GF-D8 (cell line): ENCODE measurements at places on chromosomes 13 and 19.

GRCh38 chr19:19074196-19074882 is 10.5 kb downstream of the SLC25A42 start:
- DNase-seq: no peak

- no peak for DNase-seq
Measured at GRCh38 chr13:76129305-76130000, 493.3 kb downstream of the LMO7 start.

- no peak for DNase-seq
Measured at GRCh38 chr13:113275387-113275786, 21.7 kb upstream of the LAMP1 start.

DNA sequence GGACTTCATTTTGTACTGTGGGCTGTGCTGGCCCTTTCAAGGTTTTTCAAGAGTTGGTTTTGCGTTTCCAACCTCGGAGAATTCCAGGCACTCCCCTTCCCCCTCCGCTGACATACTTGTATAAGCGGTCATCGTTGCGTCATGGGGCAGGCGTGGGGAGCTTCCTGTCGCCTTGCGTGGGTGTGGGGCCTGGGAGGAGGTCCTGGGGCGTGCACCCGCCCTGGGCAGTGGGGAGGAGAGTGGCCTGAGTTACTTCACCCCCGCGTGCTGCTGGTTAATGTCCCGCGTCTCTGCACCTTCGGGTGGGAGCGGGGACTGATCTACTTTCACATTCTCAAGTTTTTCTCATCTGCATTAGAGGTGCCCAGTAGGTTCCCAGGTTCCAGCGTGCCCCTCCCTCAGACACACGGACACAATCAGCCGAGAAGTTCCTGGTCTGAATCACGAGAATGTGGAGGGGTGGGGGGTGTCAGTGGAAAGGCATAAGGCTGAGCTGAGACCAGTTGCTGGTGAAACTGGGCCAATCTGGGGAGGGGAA is 4.1 kb downstream of the IER2 start:
- DNase-seq: peak; percentile 36

DNA sequence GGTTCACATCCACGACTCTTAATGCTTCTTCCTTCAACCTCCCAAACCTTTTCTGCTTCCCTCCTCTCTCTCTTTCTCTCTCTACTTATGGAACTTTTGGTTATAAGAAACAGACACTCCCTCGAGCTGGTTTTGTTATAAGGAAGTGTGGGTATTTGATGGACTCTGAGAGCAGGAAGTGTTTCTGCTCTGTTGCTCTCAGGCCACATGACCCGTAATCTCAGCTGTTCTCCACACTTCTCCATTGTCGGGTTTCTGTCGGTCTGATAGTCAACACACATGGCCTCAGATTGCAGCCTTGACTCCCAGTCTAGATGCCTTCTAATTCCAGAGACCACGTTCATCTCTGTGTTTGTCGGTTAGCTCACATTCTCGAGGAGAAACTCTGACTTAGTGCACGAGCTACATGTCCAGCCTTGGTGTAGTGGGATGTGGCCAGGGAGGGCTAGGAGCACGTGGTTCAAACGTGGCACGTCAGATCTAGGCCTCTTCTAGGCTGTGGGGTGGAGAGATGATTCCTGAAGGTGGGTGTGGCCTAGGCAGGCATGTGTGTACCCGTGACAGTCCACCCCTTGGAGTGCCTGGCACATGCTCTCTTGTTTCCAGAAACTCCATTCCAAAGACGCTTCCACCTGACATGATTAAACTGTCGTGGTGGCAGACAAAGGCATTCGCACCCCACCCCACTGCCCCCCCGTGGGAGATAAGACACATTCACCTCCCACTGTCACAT is 26.3 kb downstream of the CNFN start:
- DNase-seq: peak; percentile 34

DNA sequence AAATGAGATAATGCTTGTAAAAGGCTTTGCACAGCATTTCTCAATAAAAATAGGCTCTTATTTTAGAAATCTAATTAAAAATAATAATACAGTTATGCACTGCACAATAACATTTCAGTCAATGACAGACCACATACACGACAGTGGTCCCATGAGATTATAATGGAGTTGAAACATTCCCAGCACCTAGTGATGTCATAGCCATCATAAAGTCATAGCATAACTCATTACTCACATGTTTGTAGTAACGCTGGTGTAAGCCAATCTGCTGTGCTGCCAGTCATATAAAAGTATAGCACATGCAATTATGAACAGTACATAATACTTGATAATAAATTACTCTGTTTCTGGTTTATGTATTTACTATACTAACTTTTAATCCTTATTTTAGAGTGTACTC is 12.7 kb upstream of the SERPINE3 start:
- DNase-seq: no peak

DNA sequence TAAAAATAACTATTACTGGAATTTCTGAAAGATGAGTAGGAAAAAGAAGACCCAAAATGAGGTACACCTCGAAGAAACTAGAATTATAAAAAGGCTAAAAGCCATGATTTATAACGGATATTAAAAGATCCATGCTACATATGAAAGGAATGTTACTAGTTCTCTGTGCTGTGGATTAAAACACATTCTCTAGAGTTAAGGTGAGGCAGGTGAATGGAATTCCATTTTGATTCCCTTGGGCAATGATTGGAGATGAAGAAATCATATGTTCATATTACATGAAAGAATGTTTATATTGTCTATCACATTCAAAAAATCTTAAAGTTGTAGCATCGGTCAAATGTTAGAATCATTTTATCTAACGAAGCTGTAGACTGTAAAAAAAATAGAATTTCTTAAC is 783.7 kb downstream of the PCDH9 start:
- DNase-seq: no peak

DNA sequence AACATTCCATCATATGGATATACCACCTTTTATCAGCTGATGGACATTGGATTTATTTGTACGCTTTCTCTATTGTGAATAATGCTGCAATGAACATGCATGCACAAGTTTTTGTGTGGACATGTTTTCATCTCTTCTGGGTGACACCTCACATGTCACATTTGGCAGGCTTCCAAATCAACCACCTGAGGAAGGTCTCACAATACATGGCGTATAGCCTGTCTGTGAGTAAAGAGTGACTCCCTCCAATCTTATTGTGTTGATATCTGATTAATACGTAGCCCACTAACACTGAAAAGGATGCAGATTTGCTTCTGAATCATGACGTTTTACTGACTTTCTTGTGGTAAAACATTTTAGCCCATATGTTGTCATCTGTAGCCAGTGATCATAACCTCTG is 61.1 kb downstream of the SLC15A1 start:
- DNase-seq: no peak

DNA sequence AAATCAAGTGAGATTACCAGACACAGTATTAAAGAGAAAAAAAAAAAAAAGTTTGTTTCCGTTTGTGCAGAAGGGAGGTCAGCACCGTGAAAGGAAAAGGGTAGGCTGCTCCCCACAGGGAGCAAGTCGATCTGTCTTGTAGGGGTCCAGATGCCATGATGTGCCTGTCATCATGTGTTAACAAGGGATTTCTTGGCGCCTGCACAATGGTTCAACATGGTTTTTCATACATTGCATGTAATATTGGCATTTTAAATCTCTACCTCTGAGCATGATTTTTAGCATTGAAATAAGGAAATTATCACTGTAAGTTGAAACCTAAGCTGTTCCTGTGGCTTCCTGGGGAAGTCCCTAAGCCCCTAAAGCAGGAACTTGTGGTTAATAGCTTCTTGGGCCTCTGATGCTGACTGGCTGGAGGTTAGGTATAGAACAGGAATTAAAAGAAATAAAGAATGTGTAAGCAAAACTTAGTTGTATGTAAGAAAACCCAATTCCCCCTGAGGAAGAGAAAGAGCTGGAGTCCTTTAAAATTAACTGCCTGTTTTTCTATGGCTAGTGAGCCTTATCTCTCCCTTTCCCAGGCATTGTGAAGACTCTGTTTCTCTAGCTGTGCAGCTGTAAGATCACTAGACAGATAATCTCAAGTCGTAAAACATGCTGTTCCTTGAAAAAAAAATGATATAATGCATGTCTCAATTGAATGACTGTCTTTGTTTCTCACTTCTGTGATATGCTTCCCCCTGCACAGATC is 7.4 kb upstream of the FCGBP start:
- peak; percentile 81 for DNase-seq

- no peak for DNase-seq
Measured at GRCh38 chr13:106286811-106287210, 248.7 kb downstream of the EFNB2 start.

DNA sequence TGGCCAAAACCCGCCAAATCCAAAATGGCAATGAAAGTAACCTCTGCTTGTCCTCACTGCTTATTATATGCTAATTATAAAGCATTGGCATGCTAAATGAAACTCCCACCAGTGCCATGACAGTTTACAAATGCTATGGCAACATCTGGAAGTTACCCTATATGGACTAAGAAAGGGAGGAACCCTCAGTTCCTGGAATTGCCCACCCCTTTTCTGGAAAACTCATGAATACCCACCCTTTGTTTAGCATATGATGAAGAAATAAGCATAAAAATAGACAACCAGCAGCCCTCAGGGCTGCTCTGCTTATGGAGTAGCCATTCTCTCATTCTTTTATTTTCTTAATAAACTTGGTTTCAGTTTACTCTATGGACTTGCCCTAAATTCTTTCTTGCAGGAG is 269.8 kb downstream of the OLFM4 start:
- DNase-seq: no peak

- DNase-seq: peak; percentile 11
Measured at GRCh38 chr13:75876142-75877050, 240.3 kb downstream of the LMO7 start.

GRCh38 chr19:18007917-18008673 is at the start of gene ARRDC2:
TSS of gene ARRDC2 (plus strand) at chr19:18008170. CDS start at chr19:18008311, 141 bp downstream.
- DNase-seq: no peak

DNA sequence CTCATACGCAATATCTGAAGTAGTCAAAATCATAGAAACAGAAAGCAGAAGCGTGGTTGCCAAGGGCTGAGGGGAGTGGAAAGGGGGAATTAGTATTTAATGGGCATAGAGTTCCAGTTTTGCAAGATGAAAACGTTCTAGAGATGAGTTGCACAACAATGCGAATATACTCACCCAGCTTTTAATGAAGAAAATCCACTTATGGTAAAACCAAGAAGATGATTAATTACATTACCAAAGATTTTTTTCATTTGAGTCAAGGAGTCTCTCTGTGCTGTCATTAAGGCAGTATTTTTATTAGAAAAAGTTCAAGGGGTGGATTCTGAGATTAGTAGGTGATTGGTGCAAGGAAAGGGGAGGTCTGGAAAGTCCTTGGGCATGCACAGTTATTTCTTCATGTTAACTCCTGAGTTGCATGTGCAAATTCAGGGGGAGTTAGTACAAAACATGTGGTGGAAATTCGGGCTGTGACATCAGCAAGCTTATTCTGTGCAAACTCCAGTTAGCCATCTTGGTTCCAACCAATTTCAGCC is 6.9 kb upstream of the CBY2 start:
- DNase-seq: no peak

GRCh38 chr13:86172961-86173360 is 373.7 kb upstream of the SLITRK6 start:
- no peak for DNase-seq

- no peak for DNase-seq
Measured at GRCh38 chr13:93872376-93872775, 607.1 kb downstream of the DCT start.

DNA sequence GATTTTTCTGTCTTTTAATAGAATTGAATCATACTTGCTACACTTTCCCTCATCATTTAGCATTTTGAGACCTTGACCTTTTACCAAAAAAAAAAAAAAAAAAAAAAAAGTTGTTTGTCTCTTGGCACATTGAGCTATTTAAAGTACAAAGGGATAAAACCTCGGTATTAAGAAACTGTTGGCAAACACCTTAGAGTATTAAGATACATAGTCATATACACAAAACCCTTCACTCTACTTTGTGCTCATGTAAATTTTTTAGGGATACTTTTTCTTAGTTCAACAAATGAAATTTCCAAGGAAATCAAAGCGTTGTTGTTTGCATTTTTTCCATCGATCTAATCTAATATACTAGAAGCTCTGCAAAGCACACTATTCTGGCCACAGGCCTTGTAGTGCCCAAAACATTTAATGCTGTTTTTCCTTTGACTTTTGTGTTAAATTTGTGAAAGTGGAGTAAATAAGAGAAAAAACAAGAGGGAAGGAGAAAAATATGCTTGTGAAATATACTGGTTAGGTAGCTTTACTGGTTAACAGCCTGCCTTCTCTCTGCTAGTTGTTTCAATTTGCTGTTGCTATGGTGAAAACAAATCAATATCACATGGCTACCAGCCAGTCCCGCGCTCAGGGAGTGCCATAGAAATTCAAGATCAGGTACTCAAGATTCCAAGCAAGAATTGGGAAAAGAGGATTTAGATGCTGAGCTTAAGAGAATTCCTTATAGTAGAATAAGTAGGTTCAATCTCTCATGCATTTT is 2.6 kb downstream of the MBNL2 start:
- DNase-seq: no peak

- no peak for DNase-seq
Measured at GRCh38 chr19:7678971-7679751, 1.5 kb upstream of the TRAPPC5 start.

DNA sequence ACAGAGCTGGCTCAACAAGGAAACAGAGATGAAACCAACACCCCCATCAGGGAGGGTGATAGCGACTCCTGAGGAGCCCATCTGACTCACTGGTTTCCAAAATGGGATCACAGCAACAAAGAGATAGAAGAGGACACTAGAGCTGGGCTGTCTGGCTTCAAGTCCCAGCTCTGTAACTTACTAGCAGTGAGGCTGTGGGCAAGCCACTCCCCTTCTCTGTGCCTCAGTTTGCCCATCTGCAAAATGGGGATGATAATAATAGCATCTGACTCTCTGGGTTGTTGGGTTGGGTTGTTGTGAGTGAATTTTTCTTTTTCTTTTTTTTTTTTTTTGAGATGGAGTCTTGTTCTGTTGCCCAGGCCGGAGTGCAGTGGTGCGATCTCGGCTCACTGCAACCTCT is 14.3 kb downstream of the IGSF23 start:
- DNase-seq: no peak

DNA sequence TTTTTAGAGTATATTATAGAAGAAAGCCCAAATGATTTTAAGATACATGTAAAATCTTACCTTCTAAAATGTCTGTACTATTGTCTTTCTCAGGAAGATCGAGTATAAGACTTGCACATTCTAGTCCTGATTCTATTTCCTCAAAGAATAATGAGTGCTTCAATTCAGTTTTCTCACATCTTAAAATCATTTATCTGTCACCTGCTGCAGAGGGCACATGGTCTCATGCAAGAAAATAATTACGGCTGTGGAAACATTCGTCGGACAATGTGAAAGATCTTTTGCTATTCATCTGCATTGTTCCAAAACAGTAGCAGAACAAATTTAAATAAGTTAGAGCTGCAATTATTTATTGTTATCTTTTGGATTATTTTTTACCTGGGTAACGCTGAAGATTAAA is 1403.5 kb downstream of the PCDH9 start:
- no peak for DNase-seq

DNA sequence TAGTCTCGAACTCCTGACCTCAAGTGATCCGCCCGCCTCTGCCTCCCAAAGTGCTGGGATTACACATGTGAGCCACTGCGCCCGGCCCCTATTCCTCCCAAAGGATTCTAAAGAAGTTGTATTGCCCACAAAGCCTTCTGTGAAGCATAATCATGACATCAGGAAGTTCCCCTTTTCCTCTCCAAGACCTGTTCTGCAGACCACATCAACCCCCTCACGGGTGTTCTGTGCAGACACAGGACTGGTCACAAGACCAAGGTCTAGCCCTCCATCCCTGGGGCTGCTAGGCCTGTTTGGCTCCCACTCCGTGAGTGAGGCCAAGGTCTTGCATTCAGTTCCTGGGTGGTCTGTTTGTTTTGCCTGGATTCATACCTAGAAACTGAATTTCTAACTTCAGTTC is 178.1 kb downstream of the FLT1 start:
- DNase-seq: no peak
